Stimulated activated CD8-positive, alpha-beta memory T cell treated with anti-CD3 and anti-CD28 coated beads, Interleukin-15, amount 100 ng/mL, for 48 hours (primary cell): ENCODE measurements at places on chromosomes 2 and 18.

DNA sequence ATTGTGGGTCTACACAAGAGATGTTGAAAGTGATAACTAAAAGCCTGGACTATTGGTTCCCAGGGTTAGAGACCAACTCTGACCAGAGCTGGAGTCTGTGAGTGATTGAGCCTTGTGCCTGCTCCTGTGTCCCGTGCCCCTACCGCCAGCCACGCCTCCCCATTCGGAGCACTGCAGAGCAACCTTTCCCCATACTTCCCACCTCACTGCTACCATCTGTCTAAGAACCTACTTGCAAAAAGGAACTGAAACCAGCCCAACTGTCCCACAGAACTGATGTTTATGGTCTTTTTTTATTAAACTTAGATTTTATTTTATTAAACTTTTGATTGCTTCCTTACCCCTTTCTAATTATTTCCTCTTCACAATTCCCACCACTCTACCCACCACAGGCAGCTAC, 300.3 kb upstream of the MGAT5 start:
- no peak for DNase-seq

DNA sequence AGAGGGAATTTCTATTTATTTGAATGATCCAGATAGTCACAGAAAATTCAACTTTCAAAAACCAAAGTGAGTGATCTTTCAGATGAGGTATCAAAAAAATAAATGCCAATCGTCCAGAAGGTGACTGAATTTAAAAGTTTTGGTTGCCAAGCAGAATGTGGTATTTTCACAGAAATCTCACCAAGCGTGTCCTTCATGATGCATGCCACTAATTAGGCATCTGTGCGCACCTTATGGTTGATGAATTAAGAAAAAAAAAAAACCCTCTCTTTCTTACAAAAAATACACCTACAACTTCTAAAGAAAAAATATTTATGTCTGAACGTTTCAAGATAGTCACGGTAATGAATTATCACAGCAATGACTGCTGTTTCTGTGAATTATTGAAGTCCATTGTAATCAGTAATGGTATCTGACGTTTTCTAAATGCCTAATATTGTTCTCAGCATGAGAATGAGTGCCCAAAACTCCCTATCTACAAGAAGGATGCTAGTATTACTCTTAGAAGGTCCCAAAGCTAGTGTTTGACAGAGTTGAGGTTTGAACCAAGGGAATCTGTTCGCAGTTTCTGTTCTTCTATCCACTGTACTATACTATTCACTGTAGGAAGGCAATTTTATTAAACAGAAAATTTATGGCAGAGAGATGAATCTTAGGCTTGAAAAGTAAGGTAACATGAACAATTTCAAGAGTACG, 219.6 kb upstream of the NETO1 start:
- no peak for DNase-seq

- no peak for DNase-seq
These were observed 99.9 kb upstream of the SLC38A11 start for GRCh38 chr2:165055082-165055851.

DNA sequence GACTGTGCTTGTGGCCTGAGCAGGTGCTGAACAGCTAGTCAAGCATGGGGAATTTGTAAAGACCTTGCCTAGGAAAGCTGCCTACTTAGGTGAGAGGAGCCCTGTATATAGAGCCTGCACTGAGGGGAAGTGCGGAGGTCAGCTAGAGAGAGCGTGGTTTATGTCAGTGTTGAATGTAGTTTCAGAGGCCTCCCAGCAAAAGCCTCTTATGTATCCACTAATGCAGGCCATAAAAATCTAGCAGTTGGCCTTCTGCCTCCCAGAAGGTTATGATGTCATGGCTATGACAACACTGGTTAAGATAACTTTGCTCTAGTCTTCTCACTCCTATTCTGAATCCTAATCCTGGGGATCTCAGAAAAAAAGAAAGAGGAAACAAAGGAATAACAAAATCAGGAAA, 88.9 kb downstream of the ASXL3 start:
- no peak for DNase-seq

DNA sequence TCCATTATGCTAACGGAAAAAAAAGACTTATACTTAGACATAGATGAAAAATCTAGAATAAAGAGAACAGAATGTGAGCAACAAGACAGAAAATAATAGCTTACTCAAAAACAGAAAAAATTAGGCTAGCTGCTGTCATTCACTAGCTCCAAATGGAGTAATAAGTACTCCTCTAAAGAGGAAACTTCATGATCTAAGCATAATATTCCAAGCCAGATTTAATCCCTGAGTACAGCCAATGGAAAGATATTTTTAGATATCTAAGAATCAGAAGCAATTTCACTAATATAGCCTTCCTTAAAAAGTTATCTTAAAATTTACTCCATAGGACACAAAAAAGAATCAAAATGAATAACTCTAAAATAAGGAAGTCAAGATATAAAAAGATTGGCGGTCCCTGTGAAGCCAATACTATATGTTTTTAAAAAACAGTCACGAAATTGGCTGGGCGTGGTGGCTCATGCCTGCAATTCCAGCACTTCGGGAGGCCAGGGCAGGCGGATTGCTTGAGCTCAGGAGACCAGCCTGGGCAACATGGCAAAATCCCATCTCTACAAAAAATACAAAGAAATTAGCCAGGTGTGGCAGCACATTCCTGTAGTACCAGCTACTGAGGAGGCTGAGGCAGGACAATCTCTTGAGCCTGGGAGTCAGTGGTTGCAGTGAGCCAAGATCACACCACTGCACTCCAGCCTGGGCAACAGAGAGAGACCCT, 123.2 kb upstream of the BCL2L11 start:
- DNase-seq, result no peak
